ENCODE measurements at places on chromosomes 4 and X.
A peak's percentile ranks its signal among the peaks of the same experiment; 100 is the strongest.

- DNase-seq, result no peak
Measured at GRCh38 chr4:158172261-158173258, at the start of gene GASK1B. GASK1B (minus strand) TSS chr4:158173025; CDS start chr4:158171375, 1,650 bp downstream.

- no peak for DNase-seq
Measured at GRCh38 chrX:19811807-19812604, 75.4 kb downstream of the SH3KBP1 start.

GRCh38 chrX:63514569-63515080 lies 163.5 kb upstream of the SPIN4 start:
- DNase-seq, result no peak

- DNase-seq, result no peak
Measured at GRCh38 chrX:31091819-31092218, 20.0 kb upstream of the FTHL17 start.

DNA sequence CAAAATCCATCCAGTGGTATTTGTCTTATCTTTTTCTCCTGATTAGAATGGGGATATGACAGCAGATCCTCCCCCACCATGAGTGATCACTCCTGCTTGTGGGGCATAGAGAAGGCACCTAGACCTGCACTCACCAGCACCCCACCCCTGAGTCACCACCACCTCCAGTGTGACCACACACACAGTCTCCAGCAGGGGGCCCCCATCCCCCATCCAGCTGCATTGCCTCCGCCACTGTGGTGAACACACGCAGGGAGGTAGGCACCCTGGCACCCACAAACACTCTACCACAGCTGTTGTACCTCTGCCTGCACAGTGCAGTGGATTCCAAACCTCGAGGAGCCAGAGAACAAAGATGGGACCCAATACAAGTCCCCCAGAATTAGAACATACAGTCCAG lies 9.0 kb upstream of the MAGEA8 start:
- peak; percentile 27 for DNase-seq

GRCh38 chr4:30028826-30029225 lies 691.3 kb upstream of the PCDH7 start:
- no peak for DNase-seq

DNA sequence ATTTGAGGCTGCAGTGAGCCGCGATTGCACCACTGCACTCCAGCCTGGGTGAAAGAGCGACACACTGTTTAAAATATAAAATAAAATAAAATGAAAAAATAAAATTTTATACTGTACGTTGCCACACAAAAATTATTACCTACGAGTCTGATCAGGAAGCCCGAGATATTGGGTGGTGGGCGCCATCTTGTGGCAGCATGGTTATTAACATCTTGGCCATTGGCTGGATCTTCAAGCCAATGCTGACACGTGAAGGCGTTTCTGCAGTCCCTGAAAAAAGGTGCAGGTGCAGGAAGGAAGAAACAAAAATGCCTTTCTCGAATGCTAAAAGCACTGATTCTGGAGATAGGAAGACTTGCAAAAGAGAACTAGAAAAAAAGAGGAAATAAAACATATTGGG lies 4.9 kb upstream of the TLR8 start:
- peak; percentile 35 for DNase-seq

- DNase-seq, result no peak
Measured at GRCh38 chr4:16448241-16448840, 222.1 kb upstream of the TAPT1 start.

DNA sequence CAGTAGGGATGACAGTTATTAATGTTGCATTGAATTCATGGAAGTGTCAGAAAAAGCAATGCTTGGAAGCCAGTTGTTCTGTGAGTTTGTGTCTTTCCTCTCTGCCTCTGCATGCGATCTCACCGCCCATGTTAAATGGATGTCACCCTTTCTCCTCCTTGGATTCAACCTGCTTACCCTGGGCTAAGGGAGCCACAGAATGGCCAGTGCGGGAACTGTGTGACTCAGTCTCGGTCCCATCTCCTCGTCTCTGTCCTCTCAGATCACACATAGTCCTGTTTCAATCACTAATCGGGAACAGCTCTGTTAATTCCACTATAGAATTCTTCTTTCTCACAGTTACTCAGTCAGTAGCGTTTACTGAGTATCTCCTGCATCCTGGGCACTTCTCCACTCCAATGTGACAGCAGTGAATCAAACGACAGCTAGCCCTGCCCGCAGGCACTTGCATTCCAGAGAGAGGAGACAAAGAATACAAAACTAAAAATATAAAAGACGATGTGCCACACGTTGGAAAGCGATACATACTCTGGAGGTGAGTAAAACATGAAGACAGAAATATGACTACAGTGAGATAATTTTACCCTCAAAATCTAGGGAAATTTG lies 53.6 kb upstream of the TLR3 start:
- DNase-seq, result no peak

DNA sequence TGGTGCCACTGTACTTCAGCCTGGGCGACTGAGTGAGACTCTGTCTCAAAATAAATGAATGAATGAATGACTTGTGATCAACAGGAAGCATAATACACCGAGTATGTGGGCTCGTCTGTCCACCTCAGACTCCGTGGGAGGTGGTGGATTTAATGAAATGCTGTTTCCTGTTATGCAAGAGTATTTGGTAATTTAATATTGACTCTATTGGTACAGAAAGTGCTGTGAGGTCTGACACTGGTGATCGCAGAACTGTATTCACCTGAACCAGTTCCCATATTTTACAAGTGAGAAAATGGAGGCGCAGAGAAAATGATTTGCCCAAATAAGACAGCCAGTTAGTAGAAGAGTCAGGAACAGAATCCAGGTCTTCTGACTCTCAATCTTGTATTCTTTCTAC lies 423.3 kb downstream of the RAPGEF2 start:
- DNase-seq, result no peak

GRCh38 chrX:29487714-29488113 lies 727.6 kb upstream of the MAGEB2 start:
- DNase-seq, result no peak

DNA sequence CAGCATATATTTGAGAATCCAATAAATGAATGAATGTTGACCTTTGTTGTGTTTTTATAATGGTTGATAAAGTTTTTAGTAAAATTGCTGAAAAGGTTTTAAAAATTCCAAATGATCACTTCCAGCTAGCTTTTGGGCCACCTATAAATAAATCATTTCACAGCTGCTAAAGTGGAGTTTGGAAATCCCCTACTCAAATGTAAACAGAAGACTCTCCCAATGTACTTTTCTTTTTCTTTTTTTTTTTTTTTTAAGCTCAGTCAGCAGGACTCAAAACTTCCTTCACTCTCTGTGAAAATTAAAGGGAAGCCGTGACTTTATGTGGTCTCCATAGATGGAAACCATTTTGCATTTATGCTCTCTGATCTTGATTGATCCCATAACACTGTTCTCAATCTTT lies 45.2 kb downstream of the CXCL13 start:
- no peak for DNase-seq

GRCh38 chrX:30690330-30690729 lies 37.1 kb downstream of the GK start:
- no peak for DNase-seq

- no peak for DNase-seq
Measured at GRCh38 chr4:75745161-75745560, 20.8 kb downstream of the USO1 start.

- no peak for DNase-seq
Measured at GRCh38 chrX:87397103-87397886, 120.3 kb upstream of the KLHL4 start.

GRCh38 chrX:314049-314448 lies 4.5 kb downstream of the GTPBP6 start:
- no peak for DNase-seq

GRCh38 chr4:121988950-121989349 lies 37.1 kb upstream of the TRPC3 start:
- DNase-seq, result no peak

GRCh38 chr4:100977746-100978397 lies 369.5 kb downstream of the PPP3CA start:
- no peak for DNase-seq

- DNase-seq, result no peak
Measured at GRCh38 chrX:74291577-74291963, 12.4 kb upstream of the ZCCHC13 start.

GRCh38 chr4:83283181-83283580 lies 1.4 kb downstream of the COQ2 start:
- DNase-seq, result no peak

DNA sequence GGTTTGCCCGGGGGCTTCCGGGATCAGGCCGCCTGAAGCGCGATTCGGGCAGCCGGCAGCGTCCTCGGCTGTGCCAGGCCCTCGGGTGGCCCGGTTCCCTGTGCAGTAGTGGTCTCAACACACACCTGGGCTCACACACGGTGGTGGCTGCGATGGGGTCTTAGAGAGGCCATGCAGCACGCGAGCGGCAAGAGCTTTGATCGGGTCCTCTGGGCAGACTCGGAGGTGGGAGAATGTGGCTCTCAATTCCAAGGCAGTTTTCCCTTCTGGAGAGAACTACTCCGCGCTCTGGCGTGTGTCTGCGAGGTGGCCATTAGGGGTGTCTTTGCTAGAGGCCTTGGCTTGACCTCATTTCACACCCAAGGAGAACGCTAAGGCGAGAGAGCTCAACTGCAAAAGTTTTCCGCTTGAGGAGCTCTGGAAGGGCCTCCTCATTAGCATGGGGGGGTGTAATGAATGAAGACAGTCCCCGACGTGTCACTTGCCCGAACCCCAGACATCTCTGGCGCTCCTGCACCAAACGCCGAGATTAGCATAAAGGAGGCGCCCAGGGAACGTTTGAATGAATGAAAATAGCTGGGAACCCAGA lies 771 bp upstream of the RBPJ start:
- DNase-seq, result no peak

DNA sequence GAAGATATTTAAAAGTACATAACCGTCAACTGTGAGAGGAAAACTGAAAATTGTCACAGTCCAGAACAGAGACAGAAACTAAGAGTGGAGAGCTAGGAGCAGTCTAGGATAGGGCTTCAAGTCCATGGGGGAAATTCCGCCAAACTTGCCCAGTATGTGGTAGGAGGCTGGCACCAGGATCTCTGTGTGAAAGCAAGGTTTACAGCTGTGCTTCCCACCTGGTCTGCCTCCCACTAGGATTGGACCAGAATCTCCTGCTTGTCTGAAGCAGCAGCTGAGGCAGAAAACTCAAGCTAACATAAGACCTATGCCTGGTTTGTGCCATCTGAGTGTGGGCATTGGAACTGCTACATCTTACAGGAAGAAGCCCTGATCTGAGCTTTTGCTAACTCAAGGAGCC lies 18.6 kb upstream of the FHL1 start:
- no peak for DNase-seq

- DNase-seq, result no peak
Measured at GRCh38 chr4:86898562-86898961, 6.3 kb upstream of the C4orf36 start.

DNA sequence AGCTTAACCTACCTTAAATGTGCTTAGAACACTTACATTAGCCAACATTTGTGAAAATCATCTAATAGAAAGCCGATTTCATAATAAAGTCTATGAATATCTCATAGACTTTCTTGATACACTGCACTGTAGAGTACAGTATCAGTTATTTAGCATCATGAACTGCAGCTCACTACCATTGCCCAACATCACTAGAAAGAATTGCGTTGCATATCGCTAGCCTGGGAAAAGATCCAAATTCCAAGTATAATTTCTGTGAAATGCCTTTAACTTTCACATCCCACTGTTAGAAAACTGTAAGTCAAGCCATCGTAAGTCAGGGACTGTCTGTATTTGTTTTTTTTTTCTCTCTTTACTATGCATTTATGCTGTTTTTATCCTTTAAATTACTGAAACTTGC lies 918.6 kb upstream of the PABPC4L start:
- no peak for DNase-seq

GRCh38 chr4:28421221-28421620 lies 1560.6 kb downstream of the STIM2 start:
- DNase-seq, result no peak

DNA sequence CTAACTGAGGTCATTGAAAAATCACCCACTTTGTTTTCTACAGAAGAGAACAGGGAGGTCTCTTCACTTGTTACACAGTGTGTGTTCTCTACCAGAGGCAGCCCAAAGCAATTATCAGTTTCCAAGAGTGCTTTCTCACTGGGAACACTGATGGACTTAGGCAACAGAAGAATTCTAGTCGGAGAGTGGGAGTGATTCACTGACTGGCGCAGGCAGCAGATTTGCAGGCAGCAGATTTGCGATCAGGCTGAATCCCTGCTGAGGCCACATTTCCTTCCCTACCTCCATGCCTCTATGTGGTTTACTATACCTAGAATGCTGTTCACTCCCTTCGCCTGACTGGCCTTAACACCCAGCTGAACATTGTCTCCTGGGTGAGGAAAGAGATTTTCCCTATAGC lies 6.6 kb downstream of the OCIAD2 start:
- no peak for DNase-seq

DNA sequence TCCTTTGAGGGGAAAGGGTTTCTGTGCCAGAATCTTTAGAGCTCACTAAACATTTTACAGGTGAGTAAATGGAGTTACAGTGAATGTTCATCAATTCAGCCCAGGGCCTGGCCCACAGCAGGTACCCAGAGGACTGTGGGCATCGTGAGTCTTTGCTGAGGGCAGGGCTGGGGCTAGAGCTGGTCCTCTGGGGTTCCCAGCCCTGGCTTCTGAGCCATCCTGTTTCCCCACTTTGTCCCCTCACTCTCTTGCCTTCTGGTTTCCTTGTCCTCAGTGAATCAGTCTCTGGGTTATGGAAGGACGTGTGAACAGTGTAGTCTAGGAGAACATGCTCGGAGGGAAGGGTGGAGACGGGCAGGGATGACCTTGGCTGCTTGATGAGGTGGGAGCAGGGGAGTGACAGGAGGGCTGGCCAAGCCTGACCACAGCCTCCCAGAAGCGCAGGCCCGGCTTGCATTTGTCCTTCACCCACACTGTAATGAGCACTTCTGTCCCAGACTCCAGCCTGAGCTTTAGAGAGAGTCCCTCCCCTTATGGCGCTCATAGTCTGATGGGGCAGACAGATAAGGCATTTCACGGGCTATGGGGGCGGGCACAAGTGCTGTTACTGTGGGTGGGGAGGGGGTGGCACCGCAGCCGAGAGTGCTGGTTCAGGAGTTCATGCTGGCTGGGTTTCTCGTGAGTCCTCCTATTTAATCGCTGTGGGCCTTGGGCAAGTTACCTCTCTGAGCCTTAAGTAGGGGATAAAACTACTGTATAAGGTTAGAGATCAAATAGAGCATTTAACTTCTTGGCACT lies 17.3 kb downstream of the TBC1D14 start:
- no peak for DNase-seq

GRCh38 chr4:48266781-48267180 lies 2.9 kb downstream of the TEC start:
- DNase-seq, result no peak

DNA sequence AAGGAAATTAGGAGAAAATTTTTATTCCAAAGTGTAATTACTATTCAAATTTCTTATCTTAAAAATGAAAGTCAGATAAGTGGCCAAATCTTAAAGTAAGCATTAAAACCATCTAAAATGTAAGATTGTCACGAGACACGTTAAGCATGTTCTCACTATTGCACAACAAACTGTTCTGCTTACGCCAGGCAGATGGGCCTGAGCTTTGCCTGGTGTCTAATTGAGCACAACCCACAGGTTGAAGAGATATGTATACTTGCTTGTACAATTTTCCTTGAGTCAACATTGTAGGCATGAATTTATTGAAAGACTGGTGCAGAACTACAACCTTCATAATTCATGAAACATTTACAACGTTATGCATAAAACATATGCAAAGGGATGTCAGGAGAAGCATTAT lies 3.9 kb downstream of the RNF128 start:
- no peak for DNase-seq

- no peak for DNase-seq
Measured at GRCh38 chr4:7144374-7145290, 47.7 kb upstream of the SORCS2 start.

GRCh38 chr4:152357206-152357605 lies 178.7 kb downstream of the FBXW7 start:
- no peak for DNase-seq

- DNase-seq, result no peak
Measured at GRCh38 chr4:13117185-13117584, 367.0 kb downstream of the RAB28 start.
